ENCODE measurements at places on chromosomes 2 and 18.

DNA sequence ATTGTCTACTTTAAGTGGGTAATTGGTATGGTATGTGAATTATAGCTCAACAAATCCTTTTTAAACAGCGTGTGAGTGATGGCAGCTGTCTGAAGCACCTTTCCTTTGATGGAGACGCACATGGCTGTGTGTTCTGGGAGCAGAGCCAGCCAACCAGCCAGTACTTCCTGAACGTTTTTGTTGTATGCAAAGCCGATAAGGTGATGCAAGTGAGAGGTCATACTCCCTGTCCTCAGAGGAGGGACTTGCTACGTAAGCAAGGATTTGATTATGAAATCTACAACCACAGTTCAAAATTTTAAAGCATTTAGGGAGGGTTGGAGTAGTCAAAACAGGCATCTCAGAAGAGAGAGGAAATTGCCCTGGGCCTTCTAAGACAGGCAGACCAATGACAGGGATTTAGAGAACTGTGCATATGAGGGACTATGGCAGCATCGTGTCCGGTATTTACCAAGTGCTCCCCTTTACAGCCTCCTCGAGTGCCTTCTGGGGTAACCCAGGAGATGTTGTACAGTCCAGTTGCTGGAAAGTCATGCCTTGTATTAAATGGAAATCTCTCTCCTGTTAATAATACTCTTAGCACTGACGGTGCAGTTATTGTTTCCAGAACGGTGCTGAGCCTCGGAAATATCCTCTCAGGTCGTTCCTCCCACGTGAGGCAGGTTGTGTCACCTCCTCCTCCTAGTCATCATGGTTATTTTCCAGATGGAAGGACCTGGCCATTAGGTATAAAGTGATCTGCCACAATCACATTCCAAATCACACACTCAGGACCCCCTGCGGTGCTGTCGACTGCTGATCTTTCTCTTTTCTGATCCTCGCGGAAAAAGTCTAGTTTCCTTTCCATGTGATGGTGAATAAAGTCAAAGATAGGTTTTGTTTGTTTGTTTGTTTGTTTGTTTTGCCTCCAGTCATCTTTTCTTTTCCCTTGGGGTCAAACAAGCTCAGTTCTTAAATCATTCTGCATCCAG lies 28.4 kb downstream of the ARHGEF4 start:
- DNase-seq = peak; percentile 88

GRCh38 chr2:43269706-43270105 lies 43.3 kb upstream of the ZFP36L2 start:
- peak; percentile 85 for DNase-seq

- DNase-seq = no peak
Observed at GRCh38 chr18:8374676-8375075, 234.6 kb upstream of the RAB12 start.

GRCh38 chr2:12675352-12675795 lies 41.4 kb upstream of the TRIB2 start:
- DNase-seq = peak; percentile 17

DNA sequence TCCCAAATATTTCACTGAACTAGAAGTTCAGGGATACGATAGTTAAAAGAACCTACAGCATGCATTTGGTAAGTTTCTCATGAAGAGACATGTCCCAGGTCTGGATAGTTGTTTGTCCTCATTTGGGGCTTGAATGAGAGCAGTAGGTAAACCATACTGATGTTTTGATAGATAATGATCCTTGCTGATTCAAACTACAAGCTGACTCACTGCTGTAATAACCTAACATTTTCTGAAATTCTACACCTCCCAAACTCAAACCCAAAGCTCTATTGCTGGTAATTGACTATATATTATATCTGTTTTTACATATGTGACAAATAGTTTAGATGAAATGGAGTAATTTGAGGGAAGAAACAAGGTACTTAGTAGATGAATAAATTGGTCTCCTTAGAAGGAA lies 154.1 kb upstream of the BOD1L2 start:
- peak; percentile 6 for DNase-seq

GRCh38 chr2:178550352-178550751 lies 70.1 kb downstream of the PLEKHA3 start:
- DNase-seq = no peak

DNA sequence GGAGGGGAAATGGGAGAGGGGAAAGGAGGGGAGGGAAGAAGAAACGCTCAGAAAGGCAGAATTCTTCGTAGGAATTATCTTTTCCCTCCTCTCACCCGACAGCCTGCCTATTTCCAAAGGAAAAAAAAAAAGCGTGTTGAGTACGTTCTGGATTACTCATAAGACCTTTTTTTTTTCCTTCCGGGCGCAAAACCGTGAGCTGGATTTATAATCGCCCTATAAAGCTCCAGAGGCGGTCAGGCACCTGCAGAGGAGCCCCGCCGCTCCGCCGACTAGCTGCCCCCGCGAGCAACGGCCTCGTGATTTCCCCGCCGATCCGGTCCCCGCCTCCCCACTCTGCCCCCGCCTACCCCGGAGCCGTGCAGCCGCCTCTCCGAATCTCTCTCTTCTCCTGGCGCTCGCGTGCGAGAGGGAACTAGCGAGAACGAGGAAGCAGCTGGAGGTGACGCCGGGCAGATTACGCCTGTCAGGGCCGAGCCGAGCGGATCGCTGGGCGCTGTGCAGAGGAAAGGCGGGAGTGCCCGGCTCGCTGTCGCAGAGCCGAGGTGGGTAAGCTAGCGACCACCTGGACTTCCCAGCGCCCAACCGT lies at the start of gene GAD1:
GAD1 (plus strand) TSS at position 384 of the 589 bp plus-strand sequence. CDS start 1,705 bp downstream, outside the sequence.
- DNase-seq = peak; percentile 47

DNA sequence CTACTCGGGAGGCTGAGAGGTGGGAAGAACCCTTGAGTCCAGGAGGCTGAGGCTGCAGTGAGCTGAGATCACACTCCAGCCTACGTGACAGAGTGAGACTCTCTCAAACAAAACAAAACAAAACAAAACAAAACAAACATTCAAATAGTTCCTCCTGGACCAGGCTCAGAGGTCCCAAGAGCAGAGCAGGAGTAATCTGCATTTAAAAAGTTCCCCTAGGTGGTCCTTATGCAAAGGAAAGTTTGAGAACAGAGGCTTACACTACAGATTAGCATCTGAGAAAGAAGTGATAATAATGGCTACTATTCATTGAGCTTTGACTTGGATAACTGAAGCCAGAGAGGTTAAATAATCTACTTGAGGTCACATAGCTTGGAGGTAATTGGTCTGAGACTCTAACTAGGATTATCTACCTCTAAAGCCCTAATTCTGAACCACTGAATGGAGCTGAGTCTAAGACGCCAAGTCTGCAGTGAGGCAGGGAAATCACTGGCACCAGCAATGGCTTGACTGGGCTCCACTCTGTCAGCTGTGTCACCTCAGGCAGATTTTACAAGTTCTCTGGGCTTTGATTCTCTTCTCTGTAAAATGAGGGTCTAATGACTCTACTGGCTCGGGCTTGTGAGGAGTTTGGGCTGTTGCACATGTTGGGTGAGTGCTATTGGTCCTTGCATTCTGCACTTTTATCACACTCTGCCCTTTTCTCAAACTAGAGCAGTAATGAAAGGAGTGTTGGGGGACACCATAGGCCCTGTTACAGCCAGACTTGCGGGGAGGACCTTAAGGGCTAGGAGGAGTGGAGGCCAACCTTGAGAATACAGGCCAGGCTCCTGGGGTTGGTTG lies 29.2 kb upstream of the DLX2 start:
- no peak for DNase-seq
